ENCODE measurements at places on chromosomes 13 and 19.
A peak's percentile ranks its signal among the peaks of the same experiment; 100 is the strongest.

DNA sequence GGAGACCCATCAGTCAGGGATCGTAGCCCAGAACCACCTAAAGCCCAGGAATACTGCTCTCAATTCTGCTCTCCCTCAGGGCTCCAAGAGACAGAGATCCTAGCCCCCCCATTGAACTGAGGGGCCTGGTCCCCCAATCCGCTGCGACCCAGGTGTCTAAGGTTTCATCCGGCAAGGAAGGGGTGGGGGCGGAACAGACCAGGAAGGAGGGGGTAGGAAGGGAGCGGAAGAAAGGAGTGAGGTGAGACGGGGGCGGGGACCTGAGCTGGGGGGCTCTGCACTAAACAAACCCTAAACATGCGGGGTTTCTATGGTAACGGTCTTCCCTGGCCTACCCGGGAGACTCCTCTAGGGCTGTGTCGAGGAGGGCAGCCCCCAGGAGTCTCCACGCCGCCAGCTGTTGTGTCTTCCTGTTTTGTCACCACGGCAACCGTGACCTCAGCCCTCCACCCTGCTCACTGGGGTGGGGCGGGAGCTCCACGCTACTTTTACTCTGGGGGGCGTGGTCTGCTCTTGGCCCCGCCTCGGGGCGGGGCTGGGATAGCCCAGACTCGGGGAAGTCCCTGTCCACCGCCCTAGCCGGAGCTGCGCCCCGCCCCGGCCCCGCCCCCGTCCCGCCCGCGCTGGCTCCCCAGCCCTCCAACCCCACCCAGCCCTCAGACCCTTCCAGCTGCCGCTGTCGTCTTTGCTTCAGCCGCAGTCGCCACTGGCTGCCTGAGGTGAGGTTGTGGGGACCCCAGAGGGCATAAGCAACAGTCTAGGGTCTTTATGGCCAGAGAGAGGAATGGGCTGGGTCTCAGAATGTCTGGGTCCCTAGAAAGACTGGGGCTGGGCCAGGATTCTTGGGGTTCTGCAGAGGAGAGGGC, at the start of gene MYADM:
Gene MYADM, plus strand, starts transcription at position 659 of the 866 bp plus-strand sequence. CDS start 5,647 bp downstream, outside the sequence.
- DNase-seq: peak; percentile 98

- DNase-seq: no peak
Measured at GRCh38 chr13:114122127-114122511, 10.3 kb downstream of the RASA3 start.

DNA sequence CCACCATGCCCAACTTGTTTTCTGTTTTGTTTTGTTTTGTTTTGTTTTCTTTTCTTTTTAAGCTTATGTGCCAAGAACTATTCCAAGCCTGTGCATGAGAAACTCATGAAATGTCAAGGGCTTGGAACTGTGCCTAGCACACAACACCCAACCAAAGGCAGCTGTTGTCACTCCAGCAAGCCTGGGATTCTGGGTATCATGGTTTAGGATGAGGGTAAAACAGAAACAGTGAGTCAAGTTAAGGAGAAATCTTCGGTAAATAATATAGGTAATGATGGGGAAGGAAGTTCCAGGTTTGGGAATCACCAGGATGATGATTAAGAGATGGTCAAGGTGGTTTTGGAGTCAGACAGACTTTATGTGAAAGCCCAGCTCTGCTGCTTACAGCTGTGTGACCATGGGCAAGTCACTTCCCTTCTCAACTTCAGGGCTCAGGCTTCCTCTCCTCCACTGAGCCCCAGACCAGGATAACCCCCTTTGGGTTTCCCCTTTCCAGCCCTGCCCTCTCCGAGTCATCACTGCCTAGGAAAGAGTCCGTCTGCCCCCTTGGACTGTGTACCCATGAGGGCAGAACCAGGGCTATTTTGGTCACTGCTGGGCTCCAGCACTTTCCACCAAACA, 5.0 kb downstream of the PVR start:
- DNase-seq: no peak

DNA sequence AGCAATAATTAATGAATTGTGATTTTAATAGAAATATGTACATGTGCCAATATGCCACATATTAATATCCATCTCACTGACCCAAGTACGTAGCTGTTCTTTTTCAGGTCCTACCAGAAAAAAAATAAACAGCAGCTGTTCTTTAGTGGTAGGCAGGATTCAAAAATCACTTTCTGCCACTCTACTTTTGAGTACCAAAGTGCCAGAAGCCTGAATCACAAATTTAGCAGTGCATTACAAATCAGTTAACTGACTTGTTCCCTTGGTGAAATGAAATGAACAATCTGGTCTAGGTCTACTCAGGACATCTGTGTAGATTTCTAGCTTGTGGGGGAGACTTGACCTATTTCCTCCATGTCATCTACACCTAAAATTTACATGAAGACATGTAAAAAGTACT, 775.5 kb upstream of the GPC6 start:
- DNase-seq: no peak

DNA sequence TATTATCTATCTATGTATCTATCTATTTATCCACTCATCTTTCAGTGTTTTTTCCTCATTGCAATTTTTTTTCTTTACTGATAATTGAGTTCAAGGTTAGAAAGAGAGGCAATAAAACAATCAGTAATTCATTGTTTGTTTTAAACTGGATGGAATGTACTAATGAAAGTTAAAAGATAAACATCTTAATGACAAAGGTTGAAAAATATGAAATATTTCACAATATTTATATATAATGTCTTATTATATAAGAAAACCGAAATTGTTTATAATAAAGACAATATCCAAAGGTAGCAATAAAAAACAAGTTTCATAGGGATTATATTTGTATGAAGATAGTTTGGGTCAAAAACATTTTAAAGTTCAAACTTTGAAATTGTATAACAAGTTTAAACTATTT, 1015.5 kb upstream of the MIR17HG start:
- DNase-seq: no peak

- peak; percentile 100 for DNase-seq
Measured at GRCh38 chr19:54189735-54190502, 539 bp upstream of the MBOAT7 start.

DNA sequence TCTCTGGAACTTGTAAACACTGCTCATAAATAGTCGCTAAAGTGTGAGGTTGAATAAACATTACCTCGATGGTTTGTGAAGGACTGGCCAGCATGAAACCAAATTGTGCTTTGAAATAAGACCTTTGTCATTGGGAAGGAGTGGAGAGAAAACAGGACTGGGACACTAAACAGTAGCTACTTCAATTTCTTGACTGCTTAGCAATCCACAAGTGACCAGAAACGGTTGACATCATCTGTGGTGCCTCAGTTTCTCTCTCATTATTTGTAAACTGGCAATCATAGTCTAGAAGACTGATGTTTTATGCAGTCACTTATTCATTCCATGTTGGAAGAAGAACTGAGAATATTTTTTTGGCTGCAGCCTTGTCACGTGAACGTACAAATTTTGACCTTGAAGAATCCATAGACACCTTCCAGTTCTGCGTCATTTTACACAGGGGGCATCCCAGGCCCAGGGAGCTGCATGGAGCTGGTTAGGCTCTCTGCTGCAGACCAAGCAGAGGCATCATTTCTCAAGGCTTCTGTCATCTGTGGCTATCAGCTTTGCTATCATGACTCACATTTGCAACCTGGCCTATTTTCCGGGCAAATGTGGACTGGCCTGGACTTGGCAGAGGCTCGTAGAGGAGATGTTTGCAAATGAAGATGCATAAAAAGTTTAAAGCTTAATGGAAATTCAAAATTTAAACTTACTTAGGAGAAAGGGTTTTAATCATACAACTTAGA, 391.8 kb downstream of the FGF9 start:
- DNase-seq: peak; percentile 28

- no peak for DNase-seq
Measured at GRCh38 chr13:49975826-49976225, 21.0 kb upstream of the TRIM13 start.

DNA sequence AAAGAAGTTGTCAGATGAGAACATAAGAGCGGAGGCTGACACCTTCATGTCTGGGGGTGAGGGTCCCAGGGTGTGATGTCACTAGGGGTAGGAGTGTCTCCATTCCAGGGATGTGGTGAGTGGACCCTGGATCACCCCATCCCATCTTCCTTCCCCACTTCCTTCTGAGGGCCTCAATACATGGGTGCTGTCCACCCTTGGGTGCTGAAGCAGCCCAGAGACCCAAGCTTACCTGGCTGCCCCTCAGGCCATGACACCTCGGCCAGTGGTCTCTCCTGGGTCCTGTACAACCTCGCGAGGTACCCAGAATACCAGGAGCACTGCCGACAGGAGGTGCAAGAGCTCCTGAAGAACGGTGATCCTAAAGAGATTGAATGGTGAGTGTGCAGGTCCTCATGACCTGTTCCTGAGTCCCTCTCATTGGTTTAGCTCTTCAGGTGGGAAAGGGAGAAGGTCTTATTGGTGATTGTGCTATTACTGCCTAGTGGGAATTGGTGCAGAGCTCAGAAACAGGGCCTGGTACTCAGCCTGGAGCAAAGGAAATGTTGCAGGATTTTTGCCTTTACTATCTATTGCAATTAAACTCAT, 37.7 kb upstream of the CYP4F8 start:
- DNase-seq: no peak

GRCh38 chr13:37229931-37230330, 124.5 kb upstream of the CSNK1A1L start:
- no peak for DNase-seq

DNA sequence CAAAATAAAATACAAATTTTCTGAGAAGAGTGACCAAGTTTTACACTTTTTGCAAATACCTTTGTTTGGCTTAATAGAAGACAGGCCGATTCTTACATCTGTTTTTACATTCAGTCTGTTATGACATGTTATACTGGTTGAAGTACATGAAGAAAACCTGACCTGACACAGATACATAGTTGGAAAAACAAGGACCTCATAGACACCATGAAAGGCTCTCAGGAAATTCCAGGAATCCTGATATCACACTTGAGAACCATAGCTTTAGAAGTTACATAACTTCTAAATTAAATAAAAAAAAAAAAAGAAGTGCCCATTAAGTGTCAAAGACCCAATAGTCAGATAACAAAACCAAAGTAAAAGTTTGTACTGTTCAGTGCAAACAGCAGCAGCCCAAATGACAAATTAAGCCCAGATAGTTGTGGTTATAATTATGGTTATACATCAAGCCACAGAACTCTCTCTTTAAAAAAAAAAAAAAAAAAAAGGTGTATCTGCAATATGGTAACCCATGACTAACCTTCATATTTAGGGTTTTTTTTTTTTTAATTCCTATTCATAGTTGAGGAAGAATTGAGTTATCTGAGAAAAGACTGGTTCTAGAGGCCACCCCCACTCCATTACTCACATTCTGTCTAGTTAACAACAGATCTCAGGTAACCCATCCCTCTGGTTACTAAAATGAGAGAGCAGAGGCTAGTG, 19.8 kb downstream of the RBM26 start:
- peak; percentile 46 for DNase-seq

DNA sequence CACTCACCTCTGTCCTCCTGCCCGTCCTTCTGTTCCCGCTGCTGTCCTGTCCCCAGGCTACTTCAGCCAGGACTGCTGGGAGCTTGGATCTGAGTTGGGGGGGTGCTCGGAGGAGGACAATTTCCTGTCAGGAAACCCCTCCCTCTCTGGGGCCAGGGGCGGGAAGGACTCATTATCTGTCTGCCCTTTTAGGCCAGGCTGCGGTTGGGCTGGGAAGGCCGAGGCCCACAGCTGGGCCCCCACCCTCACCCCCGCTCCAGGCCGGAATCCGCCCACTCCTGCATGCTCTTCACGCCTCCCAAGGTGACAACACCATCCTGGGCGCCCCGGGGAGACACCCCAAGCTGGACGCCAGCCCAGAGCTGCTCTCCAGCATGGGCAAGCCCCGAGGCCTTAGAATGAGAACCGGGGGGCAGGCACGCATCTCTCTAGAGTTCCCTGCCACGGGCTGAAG, at the start of gene EXOC3L2:
Gene EXOC3L2, minus strand, starts transcription at position 74 of the 454 bp plus-strand sequence. CDS start 6,362 bp downstream, outside the sequence.
- no peak for DNase-seq

- peak; percentile 33 for DNase-seq
Measured at GRCh38 chr19:46715975-46716671, 791 bp downstream of the PRKD2 start.
